ENCODE measurements at places on chromosomes 5 and 9.

DNA sequence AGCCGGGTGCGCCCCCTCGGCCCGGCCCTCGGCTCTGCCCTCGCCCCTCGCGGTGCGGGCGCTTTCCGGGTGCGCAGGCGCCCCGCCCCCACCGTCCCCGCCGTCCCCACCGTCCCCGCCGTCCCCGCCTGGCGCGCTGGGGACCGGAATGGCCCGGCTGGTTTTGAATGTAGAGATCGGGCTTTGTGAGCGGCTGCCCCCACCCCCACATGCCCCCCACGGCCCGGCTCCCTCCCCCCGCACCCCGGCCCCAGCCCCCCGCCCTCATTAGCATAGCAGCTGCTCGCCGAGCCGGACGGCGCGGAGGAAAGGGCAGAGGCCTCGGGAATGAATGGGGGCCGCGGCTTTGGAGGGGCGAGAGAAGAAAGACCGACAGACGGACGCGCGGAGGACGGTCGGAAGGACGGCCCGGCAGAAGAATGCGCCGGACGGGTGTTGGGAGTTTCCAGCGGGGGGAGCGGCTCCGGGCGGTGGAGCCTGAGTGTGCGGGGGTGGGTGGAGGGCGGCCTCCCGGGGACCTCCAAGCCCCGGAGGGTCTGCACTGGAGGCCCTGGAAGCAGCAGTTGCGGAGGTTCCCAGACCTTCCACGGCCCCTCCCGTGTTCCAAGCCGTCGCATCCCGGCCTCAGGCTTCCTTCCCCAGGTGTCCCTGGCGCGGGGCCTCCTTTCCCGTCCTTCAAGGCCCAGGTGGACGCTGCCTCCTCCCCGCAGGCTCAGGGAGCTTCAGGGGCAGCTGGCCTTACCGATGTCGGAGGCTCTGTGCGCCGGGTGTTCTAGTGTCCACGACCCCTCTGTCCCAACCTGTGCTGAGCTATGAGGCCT lies 6.0 kb downstream of the NRARP start:
- no peak for DNase-seq

- no peak for DNase-seq
Measured at GRCh38 chr5:164202338-164202737, 696.9 kb downstream of the MAT2B start.

DNA sequence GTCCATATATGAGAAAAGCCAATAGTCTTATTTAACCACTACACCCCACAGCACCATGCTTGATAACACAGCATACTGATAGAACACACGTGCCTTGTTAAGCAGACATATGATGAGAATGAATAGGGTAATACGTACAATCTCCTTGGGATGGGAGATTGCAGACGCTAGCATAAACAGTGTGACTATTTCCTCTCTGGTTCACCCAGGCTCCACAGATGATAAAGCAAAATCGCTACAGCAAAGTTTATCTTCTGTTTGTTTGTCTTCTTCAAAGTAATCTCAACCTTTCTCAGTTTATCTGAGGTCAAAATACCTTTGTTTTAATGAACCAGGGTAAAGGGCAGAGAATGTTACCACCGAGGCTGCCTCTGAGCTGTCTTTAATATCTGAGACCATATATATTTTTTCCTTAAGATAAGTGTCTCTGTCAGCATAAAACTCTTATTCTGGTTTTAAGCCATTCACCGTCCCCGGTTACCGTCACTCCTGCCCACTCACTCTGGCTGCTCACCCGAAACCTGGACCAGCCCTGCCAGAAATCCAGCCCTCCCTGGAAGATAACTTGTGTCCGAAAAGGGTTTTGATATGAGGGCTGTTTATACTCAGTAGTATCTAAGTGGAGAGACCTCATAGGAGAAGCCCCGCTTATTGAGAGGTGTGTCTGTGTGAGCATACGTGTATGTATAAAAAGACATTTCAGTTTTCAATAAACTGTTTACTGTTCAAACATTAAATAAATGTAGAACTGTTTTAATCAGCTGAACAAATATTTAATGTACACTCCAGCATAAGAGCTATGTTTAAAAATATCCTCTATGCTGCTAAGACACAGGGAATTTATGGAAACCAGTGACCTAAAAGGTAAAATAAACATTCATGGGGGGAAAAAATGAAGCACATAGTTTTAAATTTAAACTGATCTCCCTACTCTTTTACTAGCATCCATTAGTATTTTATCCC lies 465.4 kb downstream of the RASEF start:
- no peak for DNase-seq

GRCh38 chr9:83144492-83144891 lies 81.5 kb upstream of the RASEF start:
- DNase-seq = no peak

- DNase-seq = no peak
Measured at GRCh38 chr5:177194268-177194667, 60.7 kb downstream of the NSD1 start.

All from ascending aorta (tissue), 2 donors.